ENCODE measurements at places on chromosomes 16 and 17.
A peak's percentile ranks its signal among the peaks of the same experiment; 100 is the strongest.

DNA sequence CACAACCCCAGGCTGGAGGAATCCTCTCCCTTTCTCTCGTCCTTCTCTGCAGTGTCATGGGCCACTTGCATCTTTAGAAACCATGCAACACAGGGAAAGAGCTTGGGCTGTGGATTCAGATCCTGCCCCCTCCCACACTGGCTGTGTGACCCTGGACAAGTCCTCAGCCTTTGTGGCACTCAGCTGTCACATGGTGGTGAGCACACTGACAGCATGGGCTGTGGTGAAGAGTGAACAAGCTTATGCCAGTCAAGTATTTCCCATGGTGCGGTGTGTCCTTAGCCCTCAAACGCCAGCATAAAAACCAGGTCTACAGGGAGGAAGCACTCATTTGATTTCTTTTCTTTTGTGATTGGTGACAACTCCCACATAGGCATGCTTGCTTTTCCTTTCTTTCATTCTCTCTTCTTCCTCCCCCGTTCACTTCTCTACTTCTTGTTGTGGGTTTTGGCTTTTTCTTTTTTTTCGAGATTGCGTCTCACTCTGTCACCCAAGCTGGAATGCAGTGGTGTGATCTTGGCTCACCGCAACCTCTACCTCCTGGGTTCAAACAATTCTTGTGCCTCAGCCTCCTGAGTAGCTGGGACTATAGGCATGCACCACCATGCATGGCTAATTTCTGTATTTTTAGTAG is 314.2 kb downstream of the CPPED1 start:
- H3K36me3 ChIP-seq = no peaks in the 10 kb centered on the region
- DNase-seq = no peak
- no peak overlapping the region for H3K27ac ChIP-seq
- H3K4me3 ChIP-seq = no peak overlapping the region
- no peaks in the 10 kb centered on the region for H3K4me1 ChIP-seq

DNA sequence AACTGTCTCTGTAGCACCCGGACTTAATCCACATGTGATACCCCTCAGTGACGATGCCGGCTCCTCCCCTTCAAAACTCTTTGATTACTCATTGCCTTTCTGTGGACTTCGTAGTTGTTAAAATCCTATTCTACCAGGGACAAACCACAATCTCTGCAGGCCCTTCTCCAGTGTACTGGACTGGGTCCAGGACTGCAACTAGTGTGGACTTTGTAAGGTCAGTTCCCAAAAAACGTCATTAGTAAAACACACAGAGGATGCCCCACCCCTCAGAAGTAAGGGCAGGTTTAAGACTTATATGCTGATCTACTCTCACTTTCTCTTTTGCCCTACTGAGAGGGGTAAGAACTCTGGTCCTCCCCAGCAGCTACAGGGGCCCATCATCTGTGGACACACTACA is 10.5 kb upstream of the NUDT7 start:
- no peaks in the 10 kb centered on the region for H3K27me3 ChIP-seq
- H3K36me3 ChIP-seq = no peaks in the 10 kb centered on the region
- H3K4me3 ChIP-seq = no peak overlapping the region

GRCh38 chr17:6755731-6756184 is at the start of gene XAF1:
Gene XAF1 (plus strand): TSS chr17:6756046. CDS start chr17:6756079, 33 bp downstream.
- peak within 1 kb of the TSS; percentile 33 for H3K27ac ChIP-seq
- peaks cover 22% of the 10 kb centered on the region for H3K36me3 ChIP-seq
- H3K4me3 ChIP-seq = peak within 1 kb of the TSS; percentile 63
- peaks cover 12% of the 10 kb centered on the region for H3K4me1 ChIP-seq
- no peaks in the 10 kb centered on the region for H3K27me3 ChIP-seq

DNA sequence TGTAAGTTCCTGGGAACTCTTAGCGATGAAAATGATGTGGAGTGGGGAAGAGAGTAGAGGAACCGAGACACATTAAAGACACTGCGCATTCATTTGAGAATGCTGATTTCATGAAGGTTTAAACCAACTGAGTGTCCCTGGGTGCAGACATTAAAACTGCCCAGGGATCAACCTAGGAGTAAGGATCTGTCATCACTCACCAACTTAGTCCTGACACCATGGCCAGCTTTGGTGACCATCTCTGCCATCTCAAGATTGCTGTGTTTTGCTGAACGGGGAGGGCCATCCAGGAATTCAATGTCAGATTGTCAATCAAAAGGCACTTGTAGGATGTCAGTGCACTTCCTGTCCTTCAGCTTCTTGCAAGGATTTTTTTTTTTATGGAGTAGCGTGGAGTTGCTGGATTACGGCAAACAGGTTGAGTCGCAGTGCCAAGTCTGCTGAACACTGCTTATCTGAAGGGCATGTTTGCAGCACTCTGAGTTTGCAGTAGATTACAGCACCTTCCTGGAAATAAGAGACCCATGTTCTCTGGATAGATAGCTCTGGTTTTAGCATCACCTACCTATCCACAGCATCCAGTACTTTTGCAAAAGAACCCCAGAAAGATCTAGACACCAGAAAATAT is 258.1 kb upstream of the IRX3 start:
- DNase-seq = no peak
- no peaks in the 10 kb centered on the region for H3K4me1 ChIP-seq
- H3K36me3 ChIP-seq = no peaks in the 10 kb centered on the region

DNA sequence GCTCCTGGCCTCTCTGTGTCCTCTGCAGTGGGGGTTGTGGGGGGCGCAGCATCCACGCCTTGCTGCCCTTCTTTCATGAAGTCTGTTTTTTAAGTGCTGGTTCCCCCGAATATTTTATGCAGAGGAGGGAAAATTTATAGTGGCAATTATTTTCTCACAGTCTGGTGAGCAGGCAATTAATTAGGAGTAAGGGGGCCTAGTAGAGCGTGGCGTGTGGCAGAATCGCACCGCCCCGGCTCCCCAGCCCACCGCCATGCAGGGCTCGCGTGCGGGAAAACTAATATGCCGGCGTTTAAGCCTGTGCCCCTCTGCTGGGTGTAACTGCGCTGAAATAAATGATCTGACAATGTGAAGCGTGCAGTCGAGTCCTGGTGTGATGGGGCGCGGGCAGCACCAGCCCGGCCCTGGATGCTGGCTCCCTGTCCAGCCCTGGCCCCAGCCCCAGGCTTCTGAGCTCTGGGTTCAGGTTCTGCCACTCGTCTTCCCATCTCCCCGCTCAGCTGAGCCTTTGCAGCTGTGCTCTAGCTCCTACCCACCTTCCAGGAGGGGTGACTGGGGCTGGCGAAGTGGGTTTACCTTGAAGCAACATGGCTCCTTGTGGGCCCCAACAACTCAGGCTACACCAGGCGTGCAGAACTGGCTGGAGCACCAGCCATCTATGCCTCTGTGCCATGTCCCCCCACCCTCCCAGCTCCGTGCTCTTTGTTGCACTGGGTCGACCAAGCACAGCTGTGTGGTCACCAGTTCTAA is 13.8 kb downstream of the ENGASE start:
- H3K27me3 ChIP-seq = no peaks in the 10 kb centered on the region
- peaks cover 25% of the 10 kb centered on the region for H3K36me3 ChIP-seq
- H3K4me1 ChIP-seq = no peaks in the 10 kb centered on the region
- no peak overlapping the region for H3K27ac ChIP-seq
- no peak for DNase-seq
- no peak overlapping the region for H3K4me3 ChIP-seq

- no peaks in the 10 kb centered on the region for H3K36me3 ChIP-seq
- H3K27me3 ChIP-seq = peaks cover 6% of the 10 kb centered on the region
- DNase-seq = no peak
- H3K4me1 ChIP-seq = peaks cover 5% of the 10 kb centered on the region
- H3K27ac ChIP-seq = no peak overlapping the region
Observed at GRCh38 chr17:45946841-45947256, 52.2 kb upstream of the STH start.

- H3K4me1 ChIP-seq = no peaks in the 10 kb centered on the region
- H3K27me3 ChIP-seq = peaks cover 7% of the 10 kb centered on the region
- no peak overlapping the region for H3K27ac ChIP-seq
- H3K4me3 ChIP-seq = no peak overlapping the region
- no peaks in the 10 kb centered on the region for H3K36me3 ChIP-seq
Observed at GRCh38 chr17:66840061-66840460, 5.1 kb downstream of the CACNG5 start.

DNA sequence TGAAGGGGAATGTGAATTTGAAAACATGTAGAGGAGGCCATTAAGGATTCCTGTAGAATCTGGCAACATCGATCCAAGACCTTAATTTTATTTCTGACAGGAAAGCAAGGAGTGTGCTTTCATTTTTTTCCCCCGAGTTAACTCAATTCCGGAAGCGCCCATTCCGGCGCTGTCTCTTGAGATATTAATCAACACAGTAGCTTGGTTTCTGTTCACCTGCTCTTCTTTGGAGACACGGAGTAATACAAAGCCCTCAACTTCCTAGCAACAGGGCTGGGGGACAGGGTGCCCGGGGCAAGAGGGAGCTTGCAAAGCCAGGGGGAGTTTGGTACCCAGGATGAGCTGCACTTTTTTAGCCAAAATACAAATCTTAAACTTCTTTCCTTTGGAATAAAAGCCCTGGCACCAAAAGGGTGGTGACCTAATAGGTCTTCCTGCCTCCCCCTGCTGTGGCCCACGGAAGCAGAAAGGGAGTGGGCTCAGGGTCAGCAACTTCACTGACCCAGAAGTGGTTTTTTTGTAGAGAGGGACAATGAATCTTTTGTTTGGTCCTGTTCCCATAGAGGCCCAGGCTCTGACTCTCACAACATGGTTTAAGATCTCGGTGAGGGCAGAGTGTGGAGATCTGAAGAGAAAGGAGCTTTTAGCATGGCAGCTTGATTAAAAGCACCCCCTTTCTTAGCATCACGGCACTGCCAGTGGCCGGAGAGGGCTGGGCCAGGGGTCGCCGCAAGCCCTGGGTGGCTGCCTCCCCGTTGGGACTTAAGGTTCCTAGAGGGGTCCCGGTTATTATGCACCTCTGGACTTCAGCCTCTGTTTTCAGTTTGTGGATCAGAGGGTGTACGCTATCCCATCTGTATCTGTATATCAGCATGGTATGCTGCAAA is 207.3 kb downstream of the CCDC182 start:
- no peaks in the 10 kb centered on the region for H3K36me3 ChIP-seq
- no peak for DNase-seq
- no peak overlapping the region for H3K4me3 ChIP-seq
- no peak overlapping the region for H3K27ac ChIP-seq

GRCh38 chr16:12098429-12099310 is 122.1 kb downstream of the SNX29 start:
- H3K27ac ChIP-seq = no peak overlapping the region
- no peak for DNase-seq
- no peaks in the 10 kb centered on the region for H3K36me3 ChIP-seq
- H3K27me3 ChIP-seq = no peaks in the 10 kb centered on the region
- H3K4me3 ChIP-seq = no peak overlapping the region

GRCh38 chr16:15770512-15770911 is 86.3 kb downstream of the MYH11 start:
- no peaks in the 10 kb centered on the region for H3K4me1 ChIP-seq
- DNase-seq = no peak
- H3K4me3 ChIP-seq = no peak overlapping the region
- H3K27ac ChIP-seq = no peak overlapping the region
